Stimulated activated CD8-positive, alpha-beta memory T cell treated with anti-CD3 and anti-CD28 coated beads, Interleukin-4, amount 100 ng/mL, for 48 hours (primary cell): ENCODE measurements at places on chromosomes 12 and 14.

DNA sequence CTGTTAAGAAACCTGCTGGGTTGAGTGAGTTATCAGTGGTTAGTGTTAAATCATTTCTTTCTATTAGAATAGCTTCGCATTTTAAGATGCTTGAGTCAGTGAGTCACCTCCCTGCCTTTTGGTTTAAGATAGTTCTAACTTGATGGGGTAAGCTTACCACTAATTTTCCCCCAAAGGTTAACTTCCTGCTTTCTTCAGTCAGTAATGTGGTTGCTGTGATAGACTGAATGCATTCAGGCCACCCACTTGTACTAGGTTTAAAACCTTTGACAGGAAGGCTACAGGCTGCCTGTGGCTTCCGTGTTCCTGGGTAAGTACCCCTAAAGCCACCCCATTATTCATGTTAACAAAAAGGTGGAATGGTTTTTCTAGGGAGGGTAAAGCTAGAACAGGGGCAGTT, 25.3 kb downstream of the CLEC2A start:
- DNase-seq: peak; percentile 32

GRCh38 chr12:7035463-7035862, 17.2 kb upstream of the LPCAT3 start:
- no peak for DNase-seq

DNA sequence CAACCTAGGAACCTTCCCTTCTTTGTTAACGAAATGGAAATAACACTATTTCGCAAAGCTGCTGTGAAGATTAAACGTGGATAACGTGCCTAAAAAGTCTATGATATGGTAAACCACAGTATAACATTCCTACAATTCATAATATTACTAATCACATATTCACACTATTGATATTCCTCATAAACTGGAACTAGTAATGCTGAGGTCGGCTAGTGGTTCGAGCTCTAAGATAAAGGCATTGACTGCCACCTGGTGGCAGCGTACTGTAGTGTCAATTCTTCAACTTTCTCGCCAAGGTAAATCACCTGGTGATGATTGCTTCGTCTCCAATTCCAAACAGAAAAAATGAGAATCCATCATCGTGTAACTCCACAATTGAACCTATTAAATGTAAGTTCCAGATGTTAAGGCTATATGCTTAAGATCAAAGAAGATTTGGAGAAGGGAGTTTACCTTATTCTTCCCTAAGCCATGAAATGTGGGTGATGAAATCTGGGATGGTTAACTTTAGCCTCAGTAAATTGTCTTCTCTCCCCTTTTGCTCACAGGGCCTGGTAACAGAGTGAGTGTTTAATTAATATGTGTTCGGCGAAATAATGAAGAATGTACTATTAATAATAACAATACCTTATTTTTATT, 197.5 kb upstream of the TMEM132C start:
- peak; percentile 52 for DNase-seq

- DNase-seq: no peak
These were observed 3.5 kb upstream of the CNIH1 start for GRCh38 chr14:54444681-54445080.

GRCh38 chr14:82755923-82756322, 1222.3 kb upstream of the SEL1L start:
- no peak for DNase-seq

- no peak for DNase-seq
These were observed 23.4 kb upstream of the SLC35F4 start for GRCh38 chr14:57889245-57889644.

- DNase-seq: no peak
These were observed 229.8 kb upstream of the LRIG3 start for GRCh38 chr12:59149995-59150642.
